ENCODE measurements at places on chromosomes 1 and 21.

DNA sequence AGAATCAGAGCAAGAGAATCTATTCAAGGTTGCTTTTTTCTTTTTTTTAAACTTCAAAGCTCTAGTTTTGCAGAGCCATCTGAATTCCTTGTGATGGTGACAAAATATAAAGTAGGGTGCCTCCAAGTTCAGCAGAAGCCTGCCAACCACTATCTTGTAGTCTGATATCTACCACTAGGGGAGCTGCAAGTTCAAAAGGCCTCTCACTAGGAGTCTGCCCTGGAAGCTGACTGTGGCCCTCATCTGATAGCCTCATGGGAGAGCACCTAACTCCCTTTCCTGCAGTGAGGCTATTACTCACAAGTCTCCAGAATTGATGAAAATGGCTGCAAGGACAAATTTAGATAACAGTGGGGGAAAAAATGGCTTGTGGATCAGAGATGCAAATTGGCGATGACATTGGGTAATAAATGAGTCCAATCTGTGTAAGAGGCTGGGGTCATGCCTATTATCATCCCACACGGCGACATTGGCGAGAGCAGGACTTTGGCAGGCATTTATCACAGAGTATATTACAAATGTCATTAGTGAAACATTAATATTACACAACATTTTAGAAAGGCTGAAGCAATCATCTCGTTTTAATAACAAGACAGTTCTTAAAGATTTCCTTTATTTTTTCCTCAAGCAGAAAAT is 10.7 kb upstream of the ZP4 start:
- DNase-seq = no peak

- DNase-seq = no peak
These were observed 201.4 kb upstream of the BRINP3 start for GRCh38 chr1:190679044-190679443.

GRCh38 chr1:244011271-244011670 is 39.8 kb upstream of the ZBTB18 start:
- DNase-seq = no peak

- DNase-seq = no peak
These were observed 867 bp downstream of the PTPRC start for GRCh38 chr1:198639671-198640143.

DNA sequence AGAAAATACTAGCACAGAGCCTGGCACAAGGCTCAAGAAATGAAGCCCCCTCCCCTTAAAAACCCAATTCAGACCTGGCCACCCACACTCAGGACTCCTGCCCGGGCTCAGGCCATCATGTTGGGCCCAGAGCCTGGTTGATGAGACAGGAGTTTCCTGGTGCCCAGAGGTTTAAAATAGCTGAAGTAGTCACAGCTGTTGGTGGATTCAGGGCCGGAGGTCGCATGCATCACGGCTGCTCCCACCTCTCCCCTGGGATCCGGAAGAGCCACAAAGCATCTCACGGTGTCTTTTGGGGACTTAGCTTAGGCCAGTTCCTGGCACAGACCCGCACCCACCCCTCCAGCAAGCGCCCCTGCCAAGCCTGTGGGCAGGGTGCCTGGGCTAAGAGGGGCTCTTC is 2.6 kb upstream of the PADI2 start:
- DNase-seq = no peak

GRCh38 chr1:57420981-57421785 is 2.7 kb downstream of the DAB1 start:
- DNase-seq = no peak

- DNase-seq = no peak
These were observed 17.1 kb downstream of the ZBTB17 start for GRCh38 chr1:15958793-15959192.

DNA sequence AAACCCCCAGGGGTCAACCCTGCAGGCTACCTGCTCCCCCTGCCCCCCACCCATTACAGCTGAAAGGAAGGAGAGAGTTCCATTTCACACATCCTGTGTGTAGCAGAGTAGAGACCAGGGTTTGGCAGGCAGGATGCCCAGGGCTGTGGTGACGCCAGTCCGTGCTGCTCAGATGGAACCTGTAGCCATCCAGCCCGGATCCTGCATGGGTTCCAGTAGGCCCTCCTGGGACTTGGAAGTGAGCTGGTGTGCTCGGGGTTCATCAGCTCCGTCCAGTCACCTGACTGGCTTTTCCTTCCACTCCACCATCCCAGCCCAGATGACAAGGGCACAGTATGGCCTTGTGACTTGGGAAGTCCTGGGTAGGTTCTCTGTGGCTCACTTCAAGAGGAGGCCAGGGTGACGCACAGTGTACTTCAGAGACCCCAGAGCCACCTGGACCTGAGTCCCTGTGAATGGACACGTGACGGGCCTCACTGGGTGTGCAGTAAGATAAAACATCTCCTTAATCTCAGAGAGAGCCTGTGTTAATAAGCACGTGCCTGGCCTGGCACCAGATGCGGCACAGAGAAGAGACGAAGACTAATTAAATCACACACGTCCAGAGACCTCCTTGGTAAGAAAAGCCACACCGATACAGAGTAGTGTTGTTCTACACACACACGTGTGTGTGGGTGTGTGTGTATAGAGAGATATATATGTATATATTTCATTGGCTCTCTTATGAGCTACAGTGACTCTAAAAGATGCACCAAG is 16.0 kb downstream of the ITPKB start:
- no peak for DNase-seq

DNA sequence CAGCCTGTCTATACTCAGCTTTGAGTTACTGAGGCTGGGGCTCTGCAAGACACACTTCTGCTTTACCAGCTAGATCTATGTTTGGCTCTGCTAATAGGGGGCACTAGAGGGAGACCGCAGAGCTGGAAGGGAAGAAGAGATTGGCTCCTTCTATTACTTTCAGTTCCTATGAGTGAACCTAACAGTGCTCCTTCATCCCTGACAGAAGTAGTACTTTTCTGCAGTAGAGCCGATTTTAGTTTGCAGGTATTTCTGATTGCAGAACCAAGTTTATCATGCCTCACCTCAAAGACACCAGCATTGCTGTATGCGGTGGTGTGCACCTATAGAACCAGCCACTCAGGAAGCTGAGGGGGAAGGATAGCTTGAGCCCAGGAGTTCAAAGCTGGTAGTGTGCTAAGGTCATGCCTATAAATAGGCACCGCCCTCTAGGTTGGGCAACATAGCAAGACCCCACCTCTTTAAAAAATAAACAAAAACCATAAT is 5.7 kb upstream of the ZDHHC18 start:
- no peak for DNase-seq

DNA sequence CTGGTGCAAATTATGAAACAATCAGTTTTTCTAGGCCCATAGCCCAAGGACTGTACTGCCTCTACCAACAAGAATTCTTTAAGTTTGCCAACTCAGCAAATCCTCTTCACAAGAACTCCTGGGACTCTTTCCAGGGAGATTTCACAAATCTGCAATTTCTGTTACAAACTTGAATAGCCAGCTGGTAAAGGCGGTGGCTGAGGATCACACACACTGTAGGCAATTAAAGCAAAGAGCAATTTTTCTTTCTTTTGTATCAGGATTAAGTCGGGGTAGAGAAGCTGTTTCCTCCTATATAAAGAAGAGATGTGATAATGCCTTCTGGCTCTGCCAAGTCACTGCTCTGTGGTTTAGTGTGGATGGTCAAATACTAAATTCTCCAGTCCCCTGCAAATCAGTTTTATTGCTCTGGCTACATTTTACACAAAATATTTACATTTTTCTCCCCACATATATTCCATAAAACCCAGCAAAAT is 1.7 kb downstream of the ALDH9A1 start:
- no peak for DNase-seq
